Spinal cord (tissue), 10 donors: ENCODE measurements at places on chromosomes 1 and 21. TPM values are rescaled to one million over a fixed set of nuclear protein-coding genes. Genes with fewer than 3 reads are reported as not detected.

Gene HYI
- 88.1 TPM for total RNA-seq

Gene LEPR
- 121 TPM for total RNA-seq

Gene RGL1
- total RNA-seq, result 50.7 TPM

Gene BRINP3
- total RNA-seq, result 86.6 TPM

Gene CSF3R
- total RNA-seq, result 6.8 TPM

Gene KRTAP11-1
- total RNA-seq, result not detected

Gene PRAMEF6
- total RNA-seq, result not detected

Gene DNASE2B
- not detected for total RNA-seq

DNA sequence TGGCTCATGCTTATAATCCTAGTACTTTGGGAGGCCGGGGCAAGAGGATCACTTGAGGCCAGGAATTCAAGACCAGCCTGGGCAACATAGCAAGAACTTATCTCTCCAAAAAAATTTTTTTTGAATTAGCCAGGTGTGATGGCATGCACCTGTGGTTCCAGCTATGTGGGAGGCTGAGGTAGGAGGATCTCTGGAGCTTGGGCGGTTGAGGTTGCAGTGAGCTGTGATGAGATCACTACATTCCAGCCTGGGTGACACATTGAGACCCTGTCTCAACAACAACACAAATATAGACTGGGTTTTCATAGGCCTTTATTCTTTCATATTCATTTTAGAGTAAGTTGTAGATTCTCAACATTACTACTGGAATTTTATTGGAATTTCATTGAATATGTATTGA is 12.8 kb downstream of the MED18 start:
- DNase-seq, result no peak

GRCh38 chr21:35150562-35151226 is 101.6 kb upstream of the RUNX1 start:
- no peak for DNase-seq

DNA sequence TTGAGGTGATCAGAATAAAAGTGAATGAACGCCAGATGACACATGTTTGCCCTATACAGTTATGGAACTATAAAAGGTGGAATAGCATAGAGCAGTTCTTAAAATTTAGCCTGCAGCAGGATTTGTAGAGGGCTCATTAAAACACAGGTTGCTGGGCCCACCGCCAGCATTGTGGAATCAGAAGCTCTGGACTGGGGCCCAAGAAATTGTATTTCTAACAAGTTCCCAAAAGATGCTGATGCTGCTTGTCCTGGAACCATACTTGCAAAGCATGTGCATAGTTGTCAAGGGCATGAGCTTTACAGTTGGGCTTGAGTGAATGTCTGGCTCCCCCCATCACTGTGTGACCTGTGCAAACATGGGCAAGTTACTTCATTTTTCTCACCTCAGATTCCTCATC is 37.5 kb upstream of the LRRC53 start:
- no peak for DNase-seq

- no peak for DNase-seq
Observed at GRCh38 chr1:40981691-40982448, 2.4 kb downstream of the CTPS1 start.

DNA sequence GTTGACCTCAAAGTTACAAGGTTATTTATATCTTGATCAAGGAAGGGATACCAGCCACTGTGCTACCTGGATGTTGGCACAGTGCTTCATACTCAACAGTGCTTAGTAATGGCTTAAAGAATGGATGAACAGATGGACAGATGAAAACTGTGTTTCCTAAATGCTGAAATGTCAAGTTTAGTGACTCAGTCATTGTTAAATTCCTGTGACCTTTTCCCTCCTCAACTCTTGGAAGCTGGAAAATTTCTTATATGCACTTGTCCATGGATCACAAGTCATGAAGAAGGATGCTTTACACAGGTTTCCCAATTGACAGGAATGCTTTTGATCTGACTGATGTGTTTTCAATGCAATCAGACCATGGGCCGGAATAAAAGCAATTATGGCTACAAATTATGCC is 39.6 kb upstream of the SLC19A2 start:
- DNase-seq, result no peak

GRCh38 chr1:155083865-155084721 is 5.5 kb downstream of the EFNA3 start:
- no peak for DNase-seq

- DNase-seq, result no peak
Observed at GRCh38 chr1:1554926-1555915, 14.8 kb upstream of the TMEM240 start.

DNA sequence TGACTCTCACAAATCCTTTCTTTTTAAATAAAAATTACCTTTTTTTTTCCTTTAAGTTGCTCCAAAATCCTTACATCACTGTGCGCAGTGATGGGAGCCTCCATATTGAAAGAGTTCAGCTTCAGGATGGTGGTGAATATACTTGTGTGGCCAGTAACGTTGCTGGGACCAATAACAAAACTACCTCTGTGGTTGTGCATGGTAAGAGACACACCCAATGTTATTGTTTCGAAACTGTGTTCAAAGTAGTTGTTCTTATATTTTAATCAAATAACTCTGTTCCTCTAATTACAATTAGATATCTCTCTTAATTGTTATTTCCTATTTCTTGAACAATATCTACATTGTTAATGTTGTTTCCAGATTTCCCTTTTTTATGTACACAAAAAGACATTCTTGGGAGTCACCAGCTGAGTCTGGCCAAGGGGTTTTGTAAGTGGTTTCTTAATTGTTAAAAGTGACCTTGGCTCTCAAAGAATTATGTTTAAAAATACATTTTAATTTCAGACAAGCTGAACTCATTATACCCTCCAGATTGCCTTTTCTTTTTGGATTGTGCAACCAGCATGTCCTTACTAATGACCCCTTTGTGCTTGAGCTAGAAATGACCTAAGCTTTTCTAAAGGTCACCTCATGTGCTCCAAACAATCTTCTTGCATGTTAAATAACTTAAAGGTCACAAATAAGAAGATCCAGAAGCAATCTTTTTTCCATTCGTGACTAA is 250.1 kb downstream of the HMCN1 start:
- no peak for DNase-seq

- DNase-seq, result peak; percentile 35
Observed at GRCh38 chr1:19735440-19736127, 64.1 kb downstream of the TMCO4 start.

- no peak for DNase-seq
Observed at GRCh38 chr1:10733474-10734366, 62.7 kb downstream of the CASZ1 start.

DNA sequence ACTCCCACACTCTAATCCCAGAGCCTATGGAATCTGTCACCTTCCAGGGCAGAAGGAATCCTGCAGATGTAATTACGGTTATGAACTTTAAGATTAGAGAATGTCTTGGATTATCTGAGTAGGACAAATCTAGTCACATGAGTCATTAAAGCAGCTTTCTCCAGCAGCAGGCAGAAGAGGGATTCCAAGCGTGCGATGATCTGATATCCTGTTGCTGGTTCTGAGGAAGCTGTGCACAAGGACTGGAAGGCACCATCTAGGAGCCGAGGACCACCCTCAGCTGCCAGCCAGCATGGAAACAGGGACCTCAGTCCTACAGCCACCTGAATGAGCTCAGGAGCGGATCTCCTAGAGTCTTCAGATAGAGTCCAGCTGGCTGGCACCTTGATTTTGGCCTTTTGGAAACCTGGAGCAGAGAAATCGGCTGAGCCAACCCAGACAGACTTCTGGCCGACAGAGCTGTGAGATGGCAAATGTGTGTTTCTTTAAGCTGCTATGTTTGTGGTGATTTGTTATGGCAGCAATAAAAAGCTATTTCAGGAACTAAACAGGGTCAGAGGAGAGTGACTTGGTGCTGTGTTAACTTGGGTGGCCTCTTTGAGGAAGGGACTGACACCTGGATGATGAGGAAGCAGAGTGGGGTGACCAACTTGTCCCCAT is 34.5 kb downstream of the LRRN2 start:
- DNase-seq, result no peak

DNA sequence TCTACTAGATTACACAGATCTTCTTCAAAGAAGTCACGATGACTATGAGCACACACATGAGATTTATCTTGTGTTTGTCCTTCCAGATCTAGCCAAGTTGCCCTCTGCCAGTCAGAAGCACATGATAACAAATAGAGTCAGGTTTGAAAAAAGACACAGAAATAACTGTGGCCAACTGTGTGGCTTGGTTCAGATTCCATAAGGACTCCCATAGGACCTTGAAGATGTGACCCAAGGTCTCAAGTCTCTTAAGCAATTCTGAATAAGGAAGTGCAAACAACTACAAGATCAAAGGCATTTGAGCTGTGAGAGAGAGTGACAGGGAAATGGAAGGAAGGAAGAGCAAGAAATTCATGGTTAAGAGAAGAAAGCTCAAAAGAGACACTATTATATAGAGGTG is 194.0 kb downstream of the PLPP3 start:
- no peak for DNase-seq

DNA sequence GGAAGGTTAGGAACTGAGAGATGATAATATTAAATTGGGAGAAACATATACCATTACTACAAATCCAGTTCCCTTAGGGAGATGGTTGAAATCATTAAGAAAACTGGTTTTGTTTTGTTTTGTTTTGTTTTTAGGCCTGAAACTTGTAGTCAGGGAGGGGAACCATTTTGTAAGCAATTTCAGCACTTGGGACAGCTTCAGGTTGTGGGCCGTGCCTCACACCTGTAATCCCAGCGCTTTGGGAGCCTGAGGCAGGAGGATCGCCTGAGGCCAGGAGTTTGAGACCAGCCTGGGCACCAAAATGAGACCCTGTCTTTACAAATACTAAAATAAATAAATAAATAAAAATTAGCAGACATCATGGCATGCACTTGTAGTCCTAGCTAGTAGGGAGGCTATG is 694.3 kb upstream of the NR5A2 start:
- DNase-seq, result no peak

DNA sequence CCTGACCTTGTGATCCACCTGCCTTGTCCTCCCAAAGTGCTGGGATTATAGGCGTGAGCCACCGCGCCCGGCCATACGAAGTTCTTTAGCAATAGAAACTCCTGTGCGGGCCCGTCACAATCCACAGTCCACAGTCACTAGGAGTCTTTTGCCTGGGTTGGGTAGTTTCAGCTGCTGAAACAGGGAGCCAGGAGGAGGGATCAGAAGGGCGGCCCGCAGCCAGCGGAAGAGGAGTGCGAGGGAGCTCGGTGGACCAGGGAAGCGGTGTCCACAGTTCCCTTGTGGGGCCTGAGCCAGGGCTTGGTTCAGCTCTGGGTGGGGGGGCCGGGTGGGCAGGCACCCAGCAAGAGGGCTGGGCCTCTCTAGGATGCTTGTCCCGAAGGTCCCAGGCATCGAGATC is 17.9 kb upstream of the HSPG2 start:
- no peak for DNase-seq

- no peak for DNase-seq
Observed at GRCh38 chr1:226994586-226995364, 54.7 kb downstream of the COQ8A start.

DNA sequence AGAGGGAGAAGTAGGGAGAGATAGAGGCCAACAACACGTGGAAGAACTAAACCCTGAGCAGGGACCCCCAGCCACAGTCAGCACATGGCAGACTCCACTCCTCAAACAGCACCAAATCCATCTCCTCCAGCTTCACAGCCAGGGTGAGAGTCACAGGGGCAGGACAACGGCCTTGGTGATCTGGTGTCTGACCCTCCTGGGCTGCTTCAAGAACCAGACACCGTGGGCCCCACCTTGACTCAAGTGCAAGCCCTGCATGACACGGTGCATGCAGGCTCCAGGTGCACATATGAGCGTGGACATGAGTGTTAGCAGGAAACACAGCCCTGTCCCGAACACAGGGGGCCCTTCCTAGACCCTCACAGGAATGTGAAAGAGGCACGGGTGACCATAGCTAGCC is 21.9 kb downstream of the S100A7 start:
- no peak for DNase-seq

GRCh38 chr1:61261595-61261994 is 179.2 kb downstream of the NFIA start:
- no peak for DNase-seq
